ENCODE measurements at places on chromosomes 11 and 22.

DNA sequence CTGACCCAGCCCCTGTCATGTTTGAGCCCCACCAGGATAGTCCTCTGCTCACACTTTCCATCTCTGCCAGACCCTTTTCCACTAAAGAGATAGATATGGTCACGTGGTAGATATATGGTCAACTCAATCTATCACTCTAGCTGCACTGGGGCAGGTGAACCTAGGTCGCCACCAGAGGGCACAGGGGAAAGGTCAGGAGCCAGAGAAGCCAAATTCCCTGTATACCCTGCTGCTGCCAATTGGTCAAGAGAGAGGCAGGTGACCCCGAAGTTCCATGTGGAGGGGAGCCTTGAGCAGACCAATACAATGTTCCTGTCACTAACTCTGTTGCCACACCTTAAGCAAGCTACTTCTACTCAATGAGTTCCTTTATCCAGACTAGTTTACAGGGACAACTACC, 101.1 kb upstream of the GALNT18 start:
- no peak for DNase-seq

- no peak for DNase-seq
Measured at GRCh38 chr11:84780689-84781293, 846.4 kb downstream of the DLG2 start.

DNA sequence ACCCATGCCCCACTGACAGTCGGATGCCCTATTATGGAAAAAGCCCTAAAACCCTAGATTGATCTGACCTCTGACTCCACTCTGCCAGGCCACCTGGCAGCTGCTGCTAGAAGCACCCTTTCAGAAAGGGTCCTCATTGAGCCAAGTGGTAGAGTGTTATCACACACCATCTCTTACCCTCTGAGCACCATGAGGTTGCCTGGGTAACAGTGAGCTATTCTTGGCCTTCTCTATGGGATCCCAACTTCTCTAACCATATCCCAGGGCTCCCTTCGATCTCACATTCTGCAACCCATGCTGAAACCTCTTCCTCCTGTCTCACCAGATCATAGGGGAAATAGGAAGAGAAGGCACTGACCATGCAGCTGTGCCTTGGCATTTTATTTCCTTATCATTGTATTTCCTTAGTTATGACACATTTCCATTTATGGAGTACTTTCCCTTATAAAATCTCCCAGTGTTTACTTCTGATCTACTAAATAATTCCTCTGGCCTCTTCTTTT, 52.7 kb downstream of the MPPED2 start:
- no peak for DNase-seq

DNA sequence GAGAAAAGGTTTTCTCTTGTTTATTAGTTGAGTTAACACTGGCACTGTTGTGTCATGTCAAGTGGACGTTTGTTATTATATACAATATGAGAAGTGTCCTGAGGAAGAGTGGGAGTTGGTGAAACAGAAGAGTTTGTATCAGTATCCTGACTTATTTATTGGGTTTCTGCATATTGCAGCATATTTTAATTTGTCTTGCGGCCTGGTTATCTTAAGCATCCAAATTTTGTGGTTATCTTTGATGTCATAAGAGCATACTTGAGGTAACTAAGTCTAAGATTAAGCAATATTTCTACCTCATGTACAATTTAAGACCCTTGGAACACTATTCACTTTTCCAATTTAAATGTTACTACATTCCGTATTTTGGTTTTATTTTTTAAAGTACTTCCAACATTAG, 103.5 kb downstream of the DDX10 start:
- DNase-seq = no peak

DNA sequence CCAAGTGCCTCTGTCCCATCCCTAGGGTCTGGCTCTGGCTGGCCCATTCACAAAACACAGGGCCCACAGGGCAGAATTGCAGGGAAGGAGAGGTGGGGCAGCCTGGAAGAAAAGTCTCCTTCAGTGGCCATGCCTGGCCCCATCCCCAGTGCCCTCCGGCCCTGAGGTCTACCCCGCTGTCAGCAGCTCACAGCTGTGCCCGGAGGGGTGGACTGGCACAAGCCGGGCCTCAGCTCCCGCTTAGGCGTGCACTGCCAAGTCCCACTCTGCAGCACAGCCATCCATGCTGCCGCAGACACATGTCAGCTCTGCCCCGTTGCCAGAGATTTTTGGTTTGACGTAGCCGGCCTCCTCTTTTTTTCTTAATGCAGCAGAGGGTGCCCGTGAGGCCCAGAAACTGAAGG, 3.9 kb upstream of the SCN2B start:
- DNase-seq = no peak

DNA sequence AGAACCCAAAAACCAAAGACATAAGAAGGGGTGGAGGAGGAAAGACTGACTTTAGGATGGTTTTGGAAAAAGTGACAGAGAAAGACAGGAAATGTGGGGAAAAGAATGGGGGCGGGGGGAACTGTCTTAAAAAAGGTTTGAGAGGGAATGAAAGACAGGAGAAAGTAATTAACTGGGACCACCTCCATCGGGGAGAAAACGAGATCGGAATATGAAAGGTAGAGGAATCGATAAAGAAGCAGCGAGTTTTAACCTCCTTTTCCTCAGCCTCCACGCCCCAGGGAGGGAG, 524 bp downstream of the MTMR2 start:
- no peak for DNase-seq

DNA sequence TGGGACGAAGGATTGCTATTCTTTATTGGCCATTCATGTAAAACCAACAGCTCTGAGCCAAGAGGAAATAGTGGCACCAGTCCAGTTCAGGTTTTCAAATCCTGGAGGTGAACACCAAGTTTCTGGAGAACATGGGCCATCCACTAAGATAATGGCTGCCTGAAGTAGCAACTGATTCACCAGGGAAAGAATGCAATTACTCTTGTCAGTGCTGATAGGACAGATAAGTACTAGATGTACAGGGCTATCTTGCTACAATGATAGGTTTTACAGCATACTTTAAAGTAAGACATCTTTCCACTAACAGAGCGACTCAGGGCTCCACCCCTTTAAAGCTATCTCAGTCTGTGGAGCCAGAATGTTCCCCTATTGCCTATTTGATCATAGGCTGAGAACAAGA, 36.8 kb upstream of the APOA1 start:
- DNase-seq = no peak

DNA sequence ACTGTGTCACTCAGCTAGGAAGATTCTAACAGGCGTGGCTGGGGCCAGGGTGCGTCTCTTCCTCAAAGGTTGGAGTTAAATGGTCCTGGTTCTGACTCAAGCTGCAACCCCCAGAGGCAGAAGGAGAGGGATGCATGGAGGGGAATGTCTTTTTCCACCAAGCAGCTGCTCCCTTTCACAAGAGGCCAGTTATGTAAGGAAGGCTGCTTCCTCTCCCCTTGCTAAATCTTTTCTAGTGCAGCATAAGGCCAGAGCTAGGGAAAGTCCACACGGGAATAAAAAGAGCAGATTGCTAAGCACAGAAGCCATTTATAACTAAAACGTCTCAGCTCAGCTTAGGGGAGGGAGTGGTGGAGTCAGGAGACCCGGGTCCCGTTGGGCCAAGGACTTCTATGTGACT, 10.0 kb downstream of the PVALB start:
- no peak for DNase-seq

DNA sequence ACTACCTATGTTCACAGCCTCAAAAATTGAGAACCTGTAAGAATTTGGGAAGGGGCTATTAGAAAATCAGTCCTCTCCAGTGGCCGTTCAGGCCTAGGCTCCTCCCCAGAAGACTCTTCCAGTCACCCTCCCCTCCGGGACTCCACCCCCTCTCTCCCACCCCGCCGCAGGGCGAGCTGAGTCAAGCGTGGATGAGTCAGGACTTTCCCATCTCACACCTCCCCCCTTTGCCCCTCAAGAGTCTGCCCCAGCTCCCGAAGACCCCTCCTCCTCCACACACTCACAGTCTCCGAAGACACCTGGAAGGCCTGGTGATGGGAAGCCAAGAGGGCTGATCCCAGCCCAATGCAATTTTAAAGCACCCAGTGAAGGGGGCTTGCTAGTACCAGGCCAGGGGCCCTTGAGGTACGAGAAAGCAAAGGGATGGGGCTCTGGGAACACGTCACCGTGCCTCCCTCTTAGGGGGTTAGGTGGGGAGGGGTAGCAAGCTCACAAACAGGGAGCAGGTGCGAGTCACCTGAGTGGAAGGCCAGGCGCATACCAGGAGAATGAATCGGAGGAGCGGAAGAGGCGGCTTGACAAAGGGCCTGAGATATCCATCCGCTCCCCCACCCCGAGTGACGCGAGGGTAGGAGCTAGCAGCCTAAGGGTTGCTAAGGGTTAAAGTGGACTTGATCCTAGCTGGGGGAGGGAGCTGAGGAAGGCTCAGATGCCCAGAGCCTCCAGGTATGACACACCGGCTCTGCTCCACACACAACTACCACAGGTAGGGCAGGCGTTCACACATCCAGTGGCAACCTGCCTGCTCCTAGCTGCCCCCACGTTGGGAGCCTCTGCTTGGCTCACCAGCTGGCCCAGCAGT, 13.6 kb downstream of the BCL9L start:
- DNase-seq = peak; percentile 84

GRCh38 chr11:3849297-3849874, 6.1 kb upstream of the STIM1 start:
- DNase-seq = peak; percentile 47

DNA sequence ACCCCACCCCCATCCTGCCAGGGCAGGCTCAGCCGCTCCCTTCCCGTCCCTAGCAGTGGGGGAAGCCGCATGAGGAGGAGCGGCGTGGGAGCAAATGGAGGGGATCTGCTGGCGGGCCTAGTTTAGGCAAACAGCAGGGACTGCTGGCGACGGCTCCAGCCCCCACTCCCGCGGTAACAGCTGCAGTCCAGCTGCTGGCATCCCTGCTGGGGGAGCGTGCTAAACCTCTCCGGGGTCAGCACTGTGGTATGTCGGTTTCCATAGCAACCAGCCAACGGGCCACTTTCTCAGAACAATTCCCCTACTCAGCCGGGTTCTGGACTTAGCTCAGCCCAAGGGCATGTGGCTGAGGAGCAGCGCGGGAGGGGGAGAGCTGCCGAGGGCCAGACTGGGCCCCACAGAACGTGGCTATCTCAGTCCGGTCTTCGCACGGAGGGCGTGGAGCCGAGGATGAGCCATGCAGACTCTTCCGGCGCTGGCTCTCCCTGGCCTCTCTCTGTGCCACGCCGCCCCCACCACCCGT, 98.8 kb downstream of the PKNOX2 start:
- no peak for DNase-seq

DNA sequence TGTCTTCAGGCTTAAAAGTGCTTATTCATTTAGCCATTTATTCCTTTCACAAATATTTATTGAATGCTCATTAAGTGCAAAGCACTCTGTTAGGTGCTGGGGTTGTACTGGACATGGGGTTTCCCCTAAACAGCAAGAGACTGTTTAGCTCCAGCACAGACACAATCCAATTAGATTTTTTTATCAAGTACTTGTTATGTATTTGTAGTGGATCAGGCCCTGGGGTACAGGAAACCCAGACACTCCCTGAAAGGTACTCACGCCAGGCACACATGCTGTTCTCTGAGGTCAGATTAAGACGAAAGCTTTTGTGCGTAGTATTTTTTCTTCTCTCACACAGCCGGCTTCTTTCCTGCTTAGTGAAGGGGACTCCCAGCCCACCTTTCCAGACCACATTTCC, 218.1 kb upstream of the PLET1 start:
- DNase-seq = no peak

DNA sequence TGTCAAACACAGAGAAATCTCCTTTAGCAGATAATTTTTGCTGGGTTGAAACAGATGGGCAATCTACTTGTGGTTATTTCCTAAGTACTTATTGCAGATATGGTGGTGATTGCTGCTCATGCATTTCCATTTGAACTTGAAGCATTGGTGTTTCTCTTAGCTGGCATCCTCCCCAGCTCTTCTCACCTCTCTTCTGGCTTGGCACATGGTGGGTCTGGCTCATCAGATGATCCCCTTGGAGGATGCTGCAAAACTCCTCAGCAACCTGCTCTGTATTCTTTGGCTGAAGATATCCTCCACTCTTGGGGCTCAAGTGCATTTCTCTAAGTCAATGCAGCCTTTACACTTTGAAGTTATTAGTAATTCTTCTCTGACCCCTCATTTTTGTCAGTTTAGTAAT, 87.3 kb upstream of the MYO18B start:
- no peak for DNase-seq

GRCh38 chr11:2892215-2892966, 6.8 kb upstream of the CDKN1C start:
- DNase-seq = peak; percentile 70

DNA sequence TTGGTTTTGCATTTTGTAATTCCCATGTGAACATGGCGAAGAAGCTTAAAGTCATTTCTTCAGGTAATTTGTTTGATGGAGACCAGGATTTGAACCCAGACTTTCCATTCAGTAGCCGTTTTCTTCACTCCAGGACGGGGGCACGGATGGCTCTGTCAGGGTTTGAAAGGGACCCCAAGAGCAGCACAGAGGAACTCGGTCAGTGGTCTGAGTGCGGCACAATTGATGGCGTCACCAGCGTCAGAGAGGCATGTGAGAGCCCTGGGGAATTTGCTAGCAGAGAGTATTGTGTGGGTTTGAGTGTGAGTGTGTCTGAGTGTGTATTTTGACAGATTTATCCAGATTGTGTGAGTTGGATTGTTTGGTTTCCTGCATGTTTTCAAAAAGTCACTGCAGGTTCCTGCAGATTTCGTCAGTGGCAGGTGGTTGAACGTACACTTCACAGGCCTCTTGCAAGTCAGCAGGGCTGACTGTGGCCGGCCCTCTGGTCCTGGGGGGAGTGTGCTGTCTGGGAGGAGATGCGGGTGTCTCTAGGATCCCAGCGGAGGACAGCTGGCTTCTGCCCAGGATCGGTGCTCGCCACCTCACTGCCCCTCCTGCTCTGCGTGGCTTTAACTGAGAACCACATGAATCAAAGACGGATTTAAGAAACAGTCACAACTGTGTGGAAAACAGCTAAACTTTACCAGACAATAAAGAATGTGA, 199.3 kb downstream of the TBC1D22A start:
- no peak for DNase-seq

- DNase-seq = no peak
Measured at GRCh38 chr11:80281194-80281593, 840.4 kb upstream of the TENM4 start.

- no peak for DNase-seq
Measured at GRCh38 chr22:42199025-42199424, 68.4 kb upstream of the CYP2D6 start.

- peak; percentile 48 for DNase-seq
Measured at GRCh38 chr22:38973289-38974169, 8.6 kb upstream of the APOBEC3B start.

GRCh38 chr11:76695133-76695532, 24.6 kb upstream of the LRRC32 start:
- DNase-seq = no peak

DNA sequence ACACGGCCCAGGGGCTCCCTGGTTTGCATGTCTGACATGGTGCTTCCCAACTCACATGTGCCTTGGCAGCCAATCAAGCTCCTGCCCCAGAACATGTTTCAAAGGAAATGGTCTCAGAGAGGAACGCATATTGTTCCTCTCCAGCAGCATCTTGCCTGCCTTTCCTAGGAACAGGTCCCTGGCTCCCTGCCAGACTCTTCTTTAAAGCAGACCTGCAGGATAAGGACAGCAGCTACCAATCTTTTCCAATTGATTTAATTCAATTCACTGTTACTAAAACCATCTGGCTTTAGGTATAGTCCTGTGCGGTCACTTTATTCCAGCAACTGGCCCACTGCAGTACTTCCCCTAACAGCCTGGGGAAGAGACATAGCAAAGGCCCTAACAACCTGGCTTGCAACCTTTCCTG, 79.9 kb downstream of the AMBRA1 start:
- no peak for DNase-seq

- DNase-seq = no peak
Measured at GRCh38 chr11:2830886-2831285, 54.7 kb downstream of the CDKN1C start.

All from activated naive CD4-positive, alpha-beta T cell treated with Interleukin-2 at 50 U/mL for 16 hours (primary cell).